ENCODE measurements at places on chromosomes 5 and 9. TPM values are rescaled to one million over a fixed set of nuclear protein-coding genes. Genes with fewer than 3 reads are reported as not detected.

DNA sequence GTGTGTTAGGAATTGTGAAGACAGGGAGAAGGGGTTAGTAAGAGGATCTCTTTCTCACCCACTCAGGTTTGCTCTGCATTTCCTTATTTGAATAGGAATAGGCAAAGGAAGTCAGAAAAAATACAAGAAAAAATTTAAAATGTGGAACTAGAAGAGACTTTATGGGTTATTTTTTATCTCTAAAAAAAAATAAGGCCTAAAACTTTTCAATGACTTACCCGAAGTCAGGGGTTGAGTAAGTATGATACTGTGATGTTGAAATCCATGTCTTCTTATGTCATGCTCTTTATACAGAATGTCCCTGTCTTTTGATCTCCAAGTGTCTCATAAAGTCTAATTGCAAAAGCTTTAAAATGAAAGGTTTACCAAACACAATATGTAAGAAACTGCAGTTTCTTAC is 148.3 kb upstream of the PIK3R1 start:
- DNase-seq: no peak

GRCh38 chr5:143001764-143002351 is 231.7 kb downstream of the ARHGAP26 start:
- DNase-seq: peak; percentile 39

GRCh38 chr5:139022528-139022927 is 147.4 kb upstream of the LRRTM2 start:
- no peak for DNase-seq

- no peak for DNase-seq
Observed at GRCh38 chr9:82513976-82514735, 525.6 kb downstream of the SPATA31D1 start.

- DNase-seq: no peak
Observed at GRCh38 chr5:145340099-145340498, 495.0 kb downstream of the PRELID2 start.

DNA sequence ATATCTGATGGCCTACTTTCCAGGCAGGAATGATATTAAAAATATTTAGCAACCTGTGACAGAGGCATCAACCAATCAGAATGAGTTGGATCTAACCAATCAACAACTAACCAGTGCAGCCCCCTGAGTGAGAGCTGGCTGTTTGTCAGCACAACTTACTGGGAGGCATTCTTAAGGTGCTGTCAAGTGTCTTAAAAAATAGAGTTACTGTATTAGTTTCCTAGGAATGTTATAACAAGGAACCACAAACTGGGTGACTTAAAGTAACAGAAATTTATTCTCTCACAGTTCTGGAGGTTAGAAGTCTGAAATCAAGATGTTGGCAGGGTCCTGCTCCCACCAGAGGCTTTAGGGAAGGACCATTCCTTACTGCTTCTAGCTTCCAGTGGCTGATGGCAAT is 85.2 kb downstream of the ATG10 start:
- DNase-seq: no peak

- no peak for DNase-seq
Observed at GRCh38 chr9:121859646-121860045, 208.2 kb downstream of the DAB2IP start.

The ANXA2R gene
- not detected for total RNA-seq

The SLC23A1 gene
- total RNA-seq: not detected

DNA sequence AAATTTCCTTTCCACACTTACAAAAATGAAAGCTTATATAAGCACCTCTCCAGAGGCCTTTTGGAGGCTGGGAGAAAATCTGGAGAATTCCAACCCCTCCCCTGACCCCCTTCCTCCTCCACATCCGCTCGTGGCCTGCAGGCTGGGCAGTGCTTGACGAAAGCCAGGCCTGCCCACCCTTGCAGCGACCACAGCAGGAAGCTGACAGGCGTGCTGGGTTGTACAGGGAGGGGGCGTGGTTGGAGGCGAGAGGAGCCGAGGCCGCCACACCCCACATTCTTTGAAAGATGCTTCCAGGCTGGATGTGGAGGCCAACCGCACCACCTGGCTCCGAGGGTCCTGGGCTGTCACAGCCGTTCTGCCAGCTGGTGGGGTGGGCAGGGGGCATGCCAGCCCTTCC is 47.8 kb upstream of the IER5L start:
- peak; percentile 84 for DNase-seq

DNA sequence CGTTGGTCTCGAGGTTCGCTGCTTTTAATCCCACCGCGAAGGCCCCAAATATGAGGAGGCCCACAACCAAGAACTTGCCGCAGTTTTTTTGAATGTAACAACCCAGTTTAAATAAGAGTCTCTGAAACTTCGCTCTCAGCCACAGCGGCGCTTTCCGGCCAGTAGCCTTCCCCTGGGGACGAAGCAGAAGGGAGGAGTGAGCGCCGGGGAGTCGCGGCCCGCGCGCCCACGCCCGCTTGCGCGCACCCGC is 10.4 kb downstream of the PTCH1 start:
- no peak for DNase-seq

- no peak for DNase-seq
Observed at GRCh38 chr9:4854265-4854590, 61.5 kb downstream of the RCL1 start.

The FBN2 gene
- total RNA-seq: 18.4 TPM

DNA sequence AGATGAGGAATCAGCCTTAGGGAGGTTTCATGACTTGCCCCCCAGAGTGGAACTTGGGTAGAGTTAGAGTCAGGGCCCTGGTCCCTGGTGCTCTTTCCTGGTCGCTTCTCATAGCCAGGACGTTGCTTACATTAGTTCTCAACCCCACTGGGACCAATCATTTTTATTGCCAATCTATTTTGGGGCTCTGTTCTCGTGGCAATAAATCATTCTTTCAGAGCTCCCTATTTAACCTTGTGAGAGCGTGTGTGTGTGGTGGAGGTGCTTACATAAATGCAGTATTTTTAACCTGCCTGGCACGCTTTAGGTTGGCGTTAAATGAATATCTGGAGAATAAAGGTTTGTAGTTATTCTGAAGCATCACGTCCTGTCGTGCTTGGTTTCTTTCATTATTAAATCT is 4.1 kb downstream of the TRIO start:
- no peak for DNase-seq

DNA sequence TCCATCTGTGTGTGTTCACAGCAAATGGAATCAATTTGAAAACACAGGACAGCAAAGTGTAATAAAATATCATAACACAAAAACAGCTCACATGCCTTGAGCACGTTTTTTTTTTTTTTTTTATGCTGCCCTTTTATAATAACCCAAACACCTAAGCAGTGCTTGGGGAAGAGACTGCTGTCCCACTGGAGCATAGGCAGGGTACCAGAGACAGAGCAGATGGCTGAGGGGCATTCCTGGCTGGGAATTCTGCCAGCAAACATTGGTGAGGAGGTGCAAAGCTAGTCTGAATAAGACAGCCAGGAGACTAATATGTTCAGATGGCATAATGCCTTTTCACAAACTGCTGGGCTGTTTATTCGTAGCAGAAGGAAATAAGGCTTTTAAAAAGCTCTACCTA is 58.1 kb upstream of the SV2C start:
- DNase-seq: no peak

DNA sequence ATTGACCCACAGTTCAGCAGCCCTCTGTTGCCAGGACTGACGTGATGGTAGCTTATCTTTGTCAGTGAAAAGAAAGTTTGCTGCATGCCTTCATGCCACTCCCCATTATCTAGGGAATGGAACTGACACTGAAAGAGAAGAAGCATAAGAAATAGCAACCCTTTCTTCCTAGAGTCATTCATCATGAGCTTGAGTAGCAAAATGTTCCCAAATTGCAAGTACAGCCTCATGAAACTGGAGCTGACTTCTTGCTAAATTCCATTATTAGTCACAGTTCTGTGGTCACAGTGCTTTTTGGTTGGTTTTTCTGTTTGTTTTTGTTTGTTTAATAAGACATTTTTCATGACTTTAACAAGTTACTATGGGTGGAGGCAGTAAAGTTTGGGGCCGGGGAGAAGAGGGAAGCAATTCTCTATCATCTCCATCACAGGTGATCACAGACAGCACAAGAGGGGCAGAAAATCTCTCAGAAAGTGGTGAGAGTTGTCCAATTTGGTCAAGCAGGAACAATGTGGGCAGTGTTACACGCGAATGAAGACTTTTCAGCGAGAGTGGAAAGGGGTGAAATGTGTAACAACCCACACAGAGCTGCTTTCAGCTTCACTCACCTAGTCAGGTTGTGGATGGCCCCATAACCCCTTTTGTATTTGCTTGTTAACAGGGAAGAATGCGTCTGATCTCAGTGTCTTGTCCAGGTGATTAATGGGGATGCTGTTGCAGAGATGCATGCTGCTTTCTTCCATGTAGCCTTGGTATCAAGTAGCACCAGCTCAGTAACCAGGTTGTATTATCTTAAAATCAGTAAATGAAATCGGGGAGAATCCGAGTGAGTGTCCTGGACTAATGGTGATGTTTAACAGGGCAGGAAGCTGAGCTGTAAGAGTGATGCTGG is 440.4 kb downstream of the DMRT2 start:
- no peak for DNase-seq

DNA sequence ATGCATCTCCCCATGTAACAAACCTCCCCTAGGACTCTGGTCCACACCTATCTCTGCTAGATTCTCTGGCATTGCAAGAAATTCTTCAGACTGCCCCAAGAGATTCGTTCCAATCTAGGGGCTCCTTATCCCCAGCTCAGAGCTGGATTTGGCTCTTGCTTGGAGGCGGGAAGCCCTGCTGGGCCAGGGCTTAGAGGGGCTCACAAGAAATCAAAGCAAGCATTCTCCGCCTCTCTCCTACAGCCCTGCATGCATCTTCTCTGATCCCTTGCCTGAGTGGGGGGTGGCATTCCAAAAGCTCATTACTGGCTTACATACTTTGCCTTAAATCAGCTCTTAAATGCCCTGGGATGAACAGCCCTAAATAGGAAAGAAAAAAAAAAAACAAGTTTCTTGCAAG is 75.8 kb downstream of the KCNIP1 start:
- DNase-seq: no peak

The PDGFRB gene
- total RNA-seq: 11.3 TPM

GRCh38 chr5:55520117-55520839 is 14.5 kb downstream of the PLPP1 start:
- no peak for DNase-seq

The WDR31 gene
- 0.63 TPM for total RNA-seq

DNA sequence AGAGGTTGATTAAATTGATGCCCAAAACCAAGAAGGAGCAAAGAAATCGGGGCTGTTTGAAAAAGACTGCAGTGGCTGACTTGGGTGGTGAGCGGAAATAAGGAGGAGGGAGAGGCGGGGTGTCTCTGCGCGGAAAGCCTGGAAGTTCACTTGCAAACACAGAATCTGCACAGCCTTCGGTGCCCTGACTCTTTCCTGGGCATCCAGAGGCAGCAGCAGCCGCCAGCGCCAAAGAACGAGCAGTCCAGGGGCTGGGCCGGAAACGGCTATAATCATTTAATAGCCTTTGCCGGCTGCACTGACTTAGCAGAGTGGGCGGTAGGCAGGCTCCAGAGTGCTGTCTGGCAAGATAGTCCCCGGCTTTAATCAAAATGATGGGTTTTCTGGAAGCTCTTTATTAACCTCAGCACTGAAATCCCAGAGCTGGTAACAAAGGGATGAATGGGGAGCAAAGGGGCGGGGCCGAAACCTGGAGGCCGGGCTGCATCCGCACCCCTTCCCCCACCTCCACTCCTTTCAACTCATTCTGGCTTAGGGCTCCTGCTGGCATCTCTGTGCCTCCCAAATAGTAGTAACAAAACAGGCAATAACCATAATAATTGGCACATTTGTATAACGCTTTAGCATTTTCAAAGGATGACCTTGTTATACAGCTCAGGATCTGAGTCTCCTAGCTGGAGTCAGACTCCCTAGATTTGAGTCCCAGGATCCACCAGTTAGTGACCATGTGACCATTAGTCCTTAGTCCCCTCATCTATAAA is 35.7 kb downstream of the PCDHAC2 start:
- peak; percentile 96 for DNase-seq

The CDH10 gene
- total RNA-seq: not detected

- no peak for DNase-seq
Observed at GRCh38 chr5:116025866-116026265, 6.4 kb upstream of the ARL14EPL start.

DNA sequence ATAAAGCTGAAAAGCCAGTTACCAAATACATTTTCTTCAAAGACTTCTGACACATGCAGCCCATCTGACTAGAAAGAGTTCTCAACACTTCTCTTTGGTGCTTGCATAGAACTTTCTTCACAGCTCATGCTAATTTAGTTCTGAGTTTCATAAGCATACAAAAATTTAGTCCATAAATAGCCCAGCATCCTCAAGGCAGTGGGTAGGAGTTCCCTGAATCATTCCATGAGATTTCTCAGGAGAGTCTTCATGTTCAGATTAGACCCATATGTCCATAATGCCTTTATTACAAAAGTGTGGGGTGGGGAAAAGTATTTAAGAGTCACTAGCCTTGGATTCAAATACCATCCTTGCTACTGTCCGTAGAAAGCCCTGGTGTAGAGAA is 290.2 kb upstream of the RGMB start:
- DNase-seq: no peak

DNA sequence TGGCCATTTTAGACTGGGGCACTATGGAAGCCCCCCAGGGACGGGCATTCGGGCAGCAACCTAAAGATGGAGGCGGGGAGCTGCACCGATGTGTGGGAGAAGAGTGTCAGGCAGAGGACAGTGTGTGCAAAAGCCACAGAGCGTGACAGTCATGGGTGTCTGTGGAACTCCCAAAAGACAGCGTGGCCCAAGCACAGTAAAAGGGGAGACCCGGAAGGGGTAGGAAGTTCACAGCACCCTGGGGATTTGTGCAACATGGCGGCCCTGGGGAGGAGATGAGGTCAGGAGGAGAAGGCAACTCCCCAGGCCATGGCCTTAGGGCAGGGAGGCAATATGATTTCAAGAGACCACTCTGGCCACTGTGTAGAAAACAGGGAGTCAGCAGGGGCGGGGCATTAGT is 38.9 kb upstream of the FGF1 start:
- no peak for DNase-seq

DNA sequence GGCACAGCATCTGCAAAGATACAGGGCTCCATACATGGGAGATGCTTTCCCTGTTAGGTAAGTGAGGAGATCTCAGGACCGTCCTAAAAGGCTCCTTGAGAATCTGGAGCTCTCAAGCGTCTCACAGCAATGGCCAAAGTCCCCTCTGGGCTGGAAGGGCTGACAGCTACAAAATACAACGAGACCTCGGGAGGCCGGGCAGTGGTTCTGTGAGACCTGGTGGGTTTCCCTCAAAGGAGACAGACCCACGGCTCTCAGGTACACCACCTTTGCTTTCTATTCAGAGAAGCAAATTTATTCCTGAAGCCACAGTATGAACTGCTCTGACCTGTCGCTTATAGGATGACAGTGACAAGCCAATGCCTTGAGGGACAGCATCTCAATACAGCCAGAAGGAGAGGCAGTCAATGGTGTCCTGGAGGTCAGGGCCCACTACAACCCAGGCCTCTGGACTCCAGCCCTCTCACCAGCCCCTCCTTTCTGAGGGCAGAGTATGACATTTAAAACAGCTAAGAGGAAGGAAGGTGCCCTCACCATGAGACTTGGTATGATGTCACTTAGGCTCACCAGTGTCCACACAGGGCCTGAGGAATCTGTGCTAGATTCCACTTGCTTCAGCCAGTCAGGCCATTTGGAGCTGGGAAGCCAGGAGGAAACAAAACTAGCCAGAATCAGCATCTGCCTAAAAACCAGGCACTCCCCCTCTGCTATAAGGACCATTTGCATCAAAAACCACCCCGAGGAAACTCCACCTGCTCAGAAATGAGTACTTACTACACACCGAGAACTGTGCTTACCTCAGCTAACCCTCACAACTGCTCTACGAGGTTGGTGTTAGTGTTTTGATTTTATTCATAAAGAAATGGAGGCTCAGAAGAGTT is 86.5 kb upstream of the FSTL4 start:
- no peak for DNase-seq

- peak; percentile 17 for DNase-seq
Observed at GRCh38 chr9:98726735-98727134, 18.0 kb upstream of the GABBR2 start.

GRCh38 chr5:113217619-113218184 is 217.1 kb downstream of the TSSK1B start:
- no peak for DNase-seq

Data from GM23338 (cell line).